ENCODE measurements at places on chromosomes 2 and 18.

- no peak for DNase-seq
Observed at GRCh38 chr2:136434251-136434715, 316.3 kb upstream of the CXCR4 start.

DNA sequence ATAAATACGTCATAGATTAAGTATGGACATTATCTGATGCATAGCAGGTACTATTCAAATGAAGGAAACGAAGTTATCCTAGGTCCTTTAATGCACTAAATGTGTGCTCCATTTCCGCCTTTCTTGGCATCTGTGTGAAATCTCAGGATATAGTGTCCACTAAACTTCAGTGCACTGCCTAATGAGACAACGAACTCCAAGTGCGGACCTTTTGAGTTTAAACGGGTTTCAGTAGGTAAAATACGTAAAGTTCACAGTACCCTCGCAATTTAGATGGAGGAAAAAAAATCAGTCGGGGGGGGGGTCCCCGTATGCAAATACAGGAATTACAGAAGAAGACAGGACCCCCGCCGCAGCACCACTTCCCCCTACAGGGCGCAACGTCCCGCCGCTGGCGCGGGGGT is 729 bp upstream of the REL start:
- no peak for DNase-seq

GRCh38 chr2:202771741-202772460 is 99.7 kb downstream of the ICA1L start:
- DNase-seq, result no peak

GRCh38 chr18:78768656-78769501 is 210.7 kb upstream of the SALL3 start:
- DNase-seq, result no peak

DNA sequence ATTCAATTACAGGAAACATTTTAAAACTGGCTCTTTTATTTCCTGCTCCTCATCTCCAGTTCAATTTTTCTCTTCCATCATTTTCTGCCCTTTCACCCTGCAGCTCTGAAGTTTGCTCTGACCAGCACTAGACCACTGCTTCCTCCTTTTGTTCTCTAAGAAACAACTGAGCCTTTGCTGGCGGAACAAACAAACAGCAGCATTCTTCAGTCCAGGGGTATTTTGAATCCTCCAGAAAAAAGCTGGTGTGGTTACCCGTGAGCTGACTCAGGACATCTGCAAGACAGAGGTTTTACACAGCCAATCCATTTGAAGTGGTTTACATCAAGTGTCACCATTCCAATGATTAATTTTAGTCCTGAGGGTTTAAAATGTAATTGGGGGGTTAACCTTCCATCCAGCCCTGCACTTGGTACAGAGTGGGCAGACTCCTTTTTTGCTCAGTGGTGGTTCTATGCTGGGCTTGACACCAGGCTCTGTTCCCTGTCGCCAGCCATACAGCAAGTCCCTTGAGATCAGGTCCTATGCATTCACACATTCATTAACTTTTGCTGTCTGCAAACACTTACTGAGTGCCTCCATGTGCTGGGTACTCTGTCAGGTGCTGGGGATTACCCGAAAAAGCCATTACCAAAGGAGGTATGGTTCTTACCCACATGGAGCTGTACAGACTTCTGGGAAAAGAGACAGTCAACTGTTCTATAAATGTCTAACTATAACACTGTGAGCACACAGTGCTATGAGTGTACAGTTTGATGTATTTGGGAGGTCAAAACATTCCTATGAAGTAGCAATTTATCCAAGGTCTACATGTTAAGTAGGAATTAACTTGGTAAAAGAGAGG is 909.4 kb upstream of the GYPC start:
- no peak for DNase-seq

GRCh38 chr2:216355711-216356110 is 16.6 kb downstream of the MARCHF4 start:
- DNase-seq, result no peak

DNA sequence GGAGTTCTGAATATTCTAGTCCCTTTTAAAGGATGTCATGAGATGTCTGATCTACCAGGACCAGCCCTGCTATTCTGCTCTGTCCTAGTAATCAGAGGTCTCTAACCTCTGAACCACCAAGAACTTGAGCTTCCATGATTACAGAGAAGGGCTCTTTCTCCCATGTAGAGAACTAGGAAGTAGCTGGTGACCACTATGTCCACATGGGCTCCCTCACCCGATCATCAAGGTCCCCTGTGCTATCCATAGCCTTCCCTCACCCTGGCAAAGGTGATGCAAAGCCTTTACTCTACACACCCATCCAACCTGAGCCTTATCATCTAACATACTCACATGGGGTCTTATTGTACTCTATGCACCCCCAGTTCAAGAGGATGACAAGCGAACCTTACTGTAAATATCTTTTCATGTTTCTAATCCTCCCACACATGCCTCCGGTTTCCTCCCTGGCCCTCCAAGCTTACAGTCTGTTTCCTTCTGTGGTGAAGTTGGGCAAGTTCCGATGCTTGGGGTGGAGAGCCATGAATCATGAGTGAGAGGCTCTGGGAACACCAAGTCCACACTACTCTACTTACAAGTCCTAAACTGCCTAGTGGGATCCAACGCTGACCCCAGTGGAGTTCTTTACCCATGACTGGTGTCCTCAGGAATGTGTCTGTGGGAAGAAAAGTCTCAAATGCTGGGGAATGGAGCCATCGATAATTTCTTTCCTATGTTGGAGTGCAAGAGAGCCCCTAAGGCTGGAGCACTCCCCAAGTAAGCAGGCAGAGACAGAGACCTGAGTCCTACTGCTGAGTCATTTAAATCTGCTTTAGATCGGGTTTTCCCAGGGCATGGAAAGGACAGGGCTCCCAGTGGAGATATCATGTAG is 73.3 kb upstream of the KLF7 start:
- no peak for DNase-seq

DNA sequence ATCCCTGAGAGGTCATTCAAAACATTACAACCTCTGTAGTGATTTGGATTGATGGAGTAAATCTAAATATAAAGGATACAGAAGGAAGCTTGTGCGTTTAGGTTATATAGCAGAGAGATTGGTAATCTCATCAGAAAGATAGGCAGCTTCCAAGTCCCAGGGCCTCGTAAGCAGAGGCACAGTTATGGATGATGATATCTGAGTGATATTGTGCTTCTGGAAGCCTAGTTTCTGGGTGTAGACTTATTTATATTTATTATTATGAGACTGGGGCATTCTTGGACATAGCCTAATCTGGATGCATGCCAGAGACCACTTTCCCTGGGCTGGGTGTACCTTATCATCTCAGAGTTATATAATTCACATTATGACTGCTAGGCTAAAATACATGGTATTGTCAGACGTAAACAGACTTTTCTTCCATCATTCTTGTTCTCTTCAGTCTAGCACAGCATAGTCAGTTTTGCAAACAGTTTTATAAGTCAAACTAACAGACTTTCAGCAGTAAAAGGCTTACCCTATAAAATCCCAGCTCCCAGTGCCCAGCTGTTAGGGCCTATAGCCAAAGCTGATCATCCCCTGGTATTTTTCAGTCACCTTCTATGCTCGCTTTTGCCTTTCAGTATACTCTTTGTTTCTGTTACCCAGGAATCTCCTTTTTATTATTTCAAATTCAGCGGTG is 47.9 kb downstream of the RAB3GAP1 start:
- no peak for DNase-seq

DNA sequence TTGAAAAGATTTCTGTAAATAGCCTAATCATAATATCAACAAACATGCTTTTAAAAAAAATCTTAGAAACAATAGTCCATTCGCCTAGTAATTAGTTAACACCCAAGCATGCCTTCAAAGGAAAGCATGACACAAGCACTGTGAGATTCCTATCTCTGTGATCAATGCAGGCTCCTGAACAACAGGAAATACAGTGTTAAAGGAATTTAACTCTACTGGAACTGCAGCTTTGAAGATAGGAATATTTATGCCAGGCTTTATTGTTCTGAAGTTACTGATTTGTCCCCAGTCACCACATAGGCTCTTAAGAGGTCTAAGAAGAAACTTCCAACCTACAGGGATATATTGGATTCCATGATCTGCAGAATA is 15.4 kb upstream of the FAM124B start:
- DNase-seq, result no peak

DNA sequence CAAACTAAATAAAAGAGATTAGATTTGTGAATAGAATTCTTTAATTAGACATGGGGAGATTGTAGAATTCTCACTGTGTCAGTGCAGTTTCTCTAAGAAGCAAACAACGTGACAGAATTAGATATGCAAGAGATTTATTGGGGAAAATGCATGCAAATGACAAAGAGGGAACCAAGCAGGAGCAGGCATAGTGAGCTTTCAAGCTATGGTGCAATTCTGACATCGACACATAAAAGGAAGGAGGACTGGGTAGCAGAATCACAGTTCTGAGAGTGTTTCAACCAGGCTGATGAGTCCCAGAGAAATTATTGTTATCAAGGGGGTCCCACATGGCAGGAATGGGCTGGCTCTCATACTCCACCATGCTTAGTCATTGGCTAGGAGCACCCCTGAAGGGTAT is 338.4 kb downstream of the FIGN start:
- DNase-seq, result no peak

DNA sequence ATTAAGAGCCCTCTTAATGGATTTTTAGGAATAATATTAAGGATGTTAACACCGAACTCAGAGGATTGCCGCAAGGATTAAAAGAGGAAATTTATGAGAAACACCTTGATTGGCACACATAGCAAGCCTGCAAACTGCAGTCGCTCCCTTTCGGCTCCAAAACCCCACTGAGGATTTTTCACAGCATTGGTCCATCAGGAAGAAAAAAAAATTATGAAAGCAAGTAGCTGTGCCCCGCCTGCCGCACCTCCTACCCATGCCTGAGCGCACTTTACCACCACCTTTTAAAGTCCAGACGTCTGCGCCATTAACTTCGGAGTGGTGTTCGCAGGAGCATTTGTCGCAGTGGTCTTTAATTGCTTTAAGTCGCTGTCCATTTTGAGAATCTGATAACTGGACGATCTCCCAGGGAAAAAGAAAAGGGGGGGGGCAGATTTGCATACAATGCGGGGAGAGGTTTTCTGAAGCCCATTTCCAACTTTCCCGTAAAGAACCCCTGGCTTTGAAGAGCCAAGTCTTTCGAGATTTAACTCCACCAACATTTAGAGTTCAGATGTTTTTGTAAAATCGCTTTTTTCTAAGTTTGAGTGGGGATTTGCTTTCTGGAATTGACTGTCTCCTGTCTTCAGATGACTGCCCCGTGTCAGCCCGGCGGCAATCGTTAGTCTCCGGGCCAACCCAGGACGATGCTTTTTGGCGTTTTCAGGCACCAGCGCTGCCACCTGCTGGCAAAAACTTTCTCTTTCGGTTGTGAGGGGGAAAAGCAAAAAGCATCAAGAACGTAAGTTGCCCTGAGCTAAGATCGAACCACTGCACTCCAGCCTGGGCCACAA is 913 bp upstream of the TRABD2A start:
- no peak for DNase-seq

DNA sequence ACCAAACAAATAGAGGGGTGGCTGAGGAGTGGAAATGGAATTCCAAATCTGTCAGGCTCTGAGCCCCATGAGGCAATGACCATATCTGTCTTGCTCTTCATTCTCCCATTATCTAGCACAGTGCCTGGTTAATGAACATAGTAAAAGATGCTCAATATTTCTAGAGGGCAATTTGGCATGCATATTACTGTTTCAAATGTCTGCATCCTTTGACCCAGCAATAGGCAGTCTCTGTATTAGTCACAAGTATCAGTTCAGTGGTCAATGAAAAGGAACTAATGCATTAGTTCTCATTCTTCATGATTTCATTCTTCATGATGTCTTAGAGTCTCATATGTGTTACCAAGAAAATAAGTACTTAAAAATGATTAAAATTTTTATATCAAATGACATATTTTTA is 28.4 kb upstream of the MALL start:
- DNase-seq, result no peak

- DNase-seq, result no peak
Observed at GRCh38 chr2:3184167-3184566, 193.5 kb downstream of the EIPR1 start.

GRCh38 chr2:200180943-200181342 is 125.5 kb upstream of the SPATS2L start:
- DNase-seq, result no peak

DNA sequence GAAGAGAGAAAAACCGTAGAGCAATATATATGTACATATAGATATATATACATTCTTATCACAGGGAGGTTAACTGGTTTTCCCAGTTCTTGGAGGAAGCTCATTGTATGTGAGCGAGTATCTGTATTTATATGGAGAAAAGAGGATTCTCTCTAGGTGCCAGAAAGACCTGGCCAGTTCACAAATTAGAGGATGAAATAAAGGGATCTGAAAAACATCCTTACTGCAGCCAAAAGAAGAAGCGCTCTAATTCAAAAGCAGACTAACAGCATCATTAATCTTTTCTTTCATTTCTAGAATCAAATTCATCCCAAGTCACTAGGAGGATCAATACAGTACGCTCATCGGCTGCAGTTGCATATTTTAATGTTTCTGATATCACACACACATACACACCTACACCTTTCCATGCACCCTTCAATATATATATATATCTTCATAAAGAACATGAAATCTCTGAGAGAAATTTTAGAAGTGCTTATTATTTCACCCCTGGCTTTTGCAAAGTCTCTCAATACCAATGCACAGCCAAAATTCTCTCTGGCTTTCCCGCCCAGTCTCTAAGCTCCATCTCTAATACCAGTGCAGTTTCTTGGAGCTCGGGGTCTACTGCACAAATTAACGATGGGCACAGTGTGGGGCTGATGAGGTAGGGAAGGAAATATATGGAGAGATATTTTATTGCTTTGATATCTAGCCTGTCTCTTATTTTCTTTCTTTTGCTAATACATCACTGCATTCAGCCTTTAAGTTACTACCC is 731 bp downstream of the NRXN1 start:
- no peak for DNase-seq

DNA sequence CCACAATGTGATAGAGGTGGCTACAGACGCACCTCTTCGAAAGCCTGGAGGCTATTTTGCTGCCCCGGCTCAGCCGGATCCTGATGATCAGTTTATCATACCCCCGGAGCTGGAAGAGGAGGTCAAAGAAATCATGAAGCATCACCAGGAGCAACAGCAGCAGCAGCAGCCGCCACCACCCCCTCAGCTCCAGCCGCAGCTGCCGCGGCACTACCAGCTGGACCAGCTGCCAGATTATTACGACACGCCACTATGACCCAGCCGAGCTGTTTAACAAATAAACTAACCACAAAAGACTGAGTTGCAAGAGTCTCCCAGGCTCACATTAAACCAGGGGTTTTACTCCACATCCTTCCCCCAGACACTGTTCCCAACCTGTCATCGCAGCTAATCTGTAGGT is 263.8 kb downstream of the PHLPP1 start:
- no peak for DNase-seq
